Heart left ventricle (tissue), 16 donors: ENCODE measurements at places on chromosomes 6 and 20. TPM values are rescaled to one million over a fixed set of nuclear protein-coding genes. Genes with fewer than 3 reads are reported as not detected.

- DNase-seq, result no peak
Observed at GRCh38 chr6:105243487-105243886, 63.7 kb upstream of the POPDC3 start.

BHLHE23 gene
- polyA plus RNA-seq, result not detected

- DNase-seq, result no peak
Observed at GRCh38 chr6:149209871-149210775, 107.4 kb upstream of the TAB2 start.

DNA sequence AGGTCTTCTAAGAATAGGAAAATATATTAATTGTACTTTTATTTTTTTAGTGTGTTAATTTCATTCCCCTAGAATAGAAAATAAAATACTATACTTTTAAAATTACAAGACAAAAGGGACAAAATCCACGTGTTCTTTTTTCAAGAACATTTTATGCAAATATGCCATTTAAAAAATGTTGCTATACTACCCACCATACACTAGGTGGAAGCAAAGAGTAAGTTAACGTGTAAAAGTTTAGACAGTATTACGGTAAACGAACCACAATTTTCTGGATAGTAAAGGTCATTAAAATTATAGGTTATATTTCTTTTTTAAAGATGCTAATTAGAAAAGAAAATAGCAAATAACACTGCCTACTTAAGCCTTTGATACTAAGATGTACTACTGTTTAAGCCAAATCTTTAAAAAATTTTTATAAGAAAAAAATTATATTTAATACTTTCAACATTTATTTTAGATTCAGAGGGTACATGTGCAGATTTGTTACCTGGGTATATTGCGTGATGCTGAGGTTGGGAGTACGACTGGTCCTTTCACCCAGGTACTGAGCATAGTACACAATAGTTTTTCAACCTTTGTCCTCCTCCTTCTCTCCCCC, 287.6 kb downstream of the PHF3 start:
- DNase-seq, result no peak

- no peak for DNase-seq
Observed at GRCh38 chr6:169642455-169642854, 59.4 kb downstream of the WDR27 start.

GRCh38 chr6:164911873-164912580, 397.4 kb downstream of the C6orf118 start:
- DNase-seq, result no peak

RPN2 gene
- polyA plus RNA-seq, result 206 TPM

CPNE5 gene
- 4.0 TPM for polyA plus RNA-seq

RRP36 gene
- polyA plus RNA-seq, result 53.4 TPM

DNA sequence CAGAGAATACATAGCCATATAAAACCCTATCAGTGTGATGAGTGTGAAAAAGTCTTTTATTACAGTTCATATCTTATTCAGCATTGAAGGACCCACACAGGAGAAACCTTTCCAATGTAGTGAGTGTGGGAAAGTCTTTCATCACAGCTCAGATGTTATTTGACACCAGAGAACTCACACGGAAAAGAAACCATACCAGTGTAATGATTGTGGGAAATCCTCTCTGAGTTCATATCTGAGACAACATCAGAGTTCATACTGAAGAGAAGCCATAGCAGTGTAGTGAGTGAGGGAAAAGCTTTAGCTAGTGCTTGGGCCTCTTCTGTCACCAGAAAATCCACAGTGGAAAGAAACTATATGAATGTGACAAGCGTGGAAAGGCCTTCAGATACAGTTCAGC, 8.6 kb upstream of the ZSCAN16 start:
- DNase-seq, result no peak

- no peak for DNase-seq
Observed at GRCh38 chr20:38063911-38064530, 30.5 kb downstream of the RPRD1B start.

- no peak for DNase-seq
Observed at GRCh38 chr6:155330133-155330734, 15.9 kb upstream of the TFB1M start.

KIF6 gene
- 0.38 TPM for polyA plus RNA-seq

DNA sequence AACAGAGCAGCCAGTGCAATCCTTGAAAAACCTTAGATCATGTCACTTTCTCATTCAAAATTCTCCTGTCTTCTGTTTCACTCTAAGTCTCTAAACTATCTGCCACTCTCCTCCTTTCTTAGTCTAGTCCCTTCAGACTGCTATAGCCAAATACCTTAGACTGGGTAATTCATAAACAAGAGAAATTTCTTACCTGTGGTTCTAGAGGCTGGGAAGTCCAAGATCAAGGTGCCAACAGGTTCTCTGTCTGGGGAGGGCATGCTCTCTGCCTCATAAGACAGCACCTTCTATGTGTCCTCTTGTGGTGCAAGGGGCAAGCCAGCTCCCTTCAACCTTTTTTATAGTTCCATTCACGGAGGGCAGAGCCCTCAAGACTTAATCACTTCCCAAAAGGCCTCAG, 156.3 kb downstream of the MTFR2 start:
- no peak for DNase-seq
